ENCODE measurements at places on chromosomes 11 and 22.

GRCh38 chr11:34219941-34220370 lies 114.5 kb downstream of the NAT10 start:
- DNase-seq: no peak

DNA sequence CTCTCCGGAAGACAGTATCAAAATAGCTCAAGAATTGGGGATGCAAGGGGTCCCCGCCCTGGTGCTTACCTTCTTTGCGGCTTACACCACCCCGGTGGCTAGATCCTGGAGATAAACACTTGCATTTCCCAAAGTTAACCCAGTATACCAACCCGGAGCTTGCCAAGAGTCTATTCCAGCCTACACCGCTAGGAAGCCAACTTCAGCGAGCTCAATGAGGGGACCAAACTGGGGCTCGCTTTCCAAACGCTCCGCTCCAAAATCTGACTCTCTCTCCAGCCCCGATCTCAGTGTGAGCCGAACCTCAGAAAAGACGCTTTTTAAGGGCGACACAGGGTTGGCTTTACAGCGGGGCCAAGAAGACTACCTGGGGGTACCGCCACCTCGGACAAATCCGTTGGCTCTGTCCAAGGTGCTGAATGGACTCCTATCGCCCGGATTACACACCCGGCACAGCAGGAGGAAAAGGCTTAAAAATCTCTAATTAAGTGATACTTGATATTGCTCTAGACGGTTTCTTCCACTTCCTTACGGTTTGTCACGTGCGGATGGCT lies 20.1 kb upstream of the BDNF start:
- peak; percentile 94 for DNase-seq

GRCh38 chr11:124079631-124080326 lies 35.5 kb upstream of the VWA5A start:
- no peak for DNase-seq

DNA sequence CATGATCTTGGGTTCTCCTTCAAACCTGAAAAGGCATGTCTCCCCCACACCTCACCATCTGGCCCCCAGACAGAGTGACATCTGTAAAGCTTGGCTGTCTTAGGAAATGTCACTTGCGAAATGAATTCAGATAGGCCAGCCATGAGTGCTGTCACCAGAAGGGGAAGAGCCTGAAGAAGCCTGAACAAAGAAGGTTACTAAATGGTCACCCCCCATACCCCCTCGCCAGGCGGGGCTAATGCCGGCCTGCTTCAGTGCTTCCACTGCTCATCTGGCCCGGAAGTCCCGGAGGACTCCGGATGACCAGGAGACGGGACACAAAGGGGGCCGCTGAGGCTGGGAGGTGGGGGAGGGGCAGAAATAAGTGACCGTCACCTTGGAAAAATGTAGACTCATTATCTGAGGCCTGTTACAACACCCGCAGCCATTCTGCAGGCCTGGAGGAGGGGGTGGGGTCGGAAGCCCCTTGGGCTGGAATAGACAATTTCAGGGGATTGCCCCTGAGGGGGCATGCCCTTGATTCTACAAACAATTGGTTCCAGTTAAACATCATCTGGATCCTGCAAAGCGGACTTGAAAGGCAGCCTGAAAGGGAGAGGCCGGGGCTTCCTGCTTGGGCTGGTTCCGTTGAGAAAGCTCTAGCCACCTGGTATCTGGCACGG lies 43.2 kb downstream of the NAT10 start:
- DNase-seq: no peak

GRCh38 chr11:113554526-113554925 lies 79.3 kb upstream of the DRD2 start:
- DNase-seq: no peak
